ENCODE measurements at places on chromosomes 7 and 10.

DNA sequence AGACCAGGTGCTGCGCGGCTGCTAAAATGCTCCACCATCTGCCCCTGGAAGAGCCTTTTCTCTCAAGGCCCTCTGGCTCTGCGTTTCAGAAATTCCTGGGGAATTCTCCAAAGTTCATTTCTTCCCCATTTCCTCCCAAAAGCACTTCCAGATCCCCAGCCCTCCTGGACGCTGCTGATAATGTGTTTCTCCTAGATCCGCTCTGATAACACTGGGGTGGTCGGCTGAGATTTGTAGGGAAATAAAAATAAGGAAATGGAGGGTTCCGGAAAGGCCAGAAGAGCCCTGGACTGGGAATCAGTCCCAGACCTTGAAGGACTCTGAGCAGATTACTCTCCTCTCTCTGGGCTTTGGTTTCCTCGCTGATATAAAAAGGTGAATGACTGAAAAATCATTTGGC is 28.1 kb downstream of the COL13A1 start:
- DNase-seq: no peak

DNA sequence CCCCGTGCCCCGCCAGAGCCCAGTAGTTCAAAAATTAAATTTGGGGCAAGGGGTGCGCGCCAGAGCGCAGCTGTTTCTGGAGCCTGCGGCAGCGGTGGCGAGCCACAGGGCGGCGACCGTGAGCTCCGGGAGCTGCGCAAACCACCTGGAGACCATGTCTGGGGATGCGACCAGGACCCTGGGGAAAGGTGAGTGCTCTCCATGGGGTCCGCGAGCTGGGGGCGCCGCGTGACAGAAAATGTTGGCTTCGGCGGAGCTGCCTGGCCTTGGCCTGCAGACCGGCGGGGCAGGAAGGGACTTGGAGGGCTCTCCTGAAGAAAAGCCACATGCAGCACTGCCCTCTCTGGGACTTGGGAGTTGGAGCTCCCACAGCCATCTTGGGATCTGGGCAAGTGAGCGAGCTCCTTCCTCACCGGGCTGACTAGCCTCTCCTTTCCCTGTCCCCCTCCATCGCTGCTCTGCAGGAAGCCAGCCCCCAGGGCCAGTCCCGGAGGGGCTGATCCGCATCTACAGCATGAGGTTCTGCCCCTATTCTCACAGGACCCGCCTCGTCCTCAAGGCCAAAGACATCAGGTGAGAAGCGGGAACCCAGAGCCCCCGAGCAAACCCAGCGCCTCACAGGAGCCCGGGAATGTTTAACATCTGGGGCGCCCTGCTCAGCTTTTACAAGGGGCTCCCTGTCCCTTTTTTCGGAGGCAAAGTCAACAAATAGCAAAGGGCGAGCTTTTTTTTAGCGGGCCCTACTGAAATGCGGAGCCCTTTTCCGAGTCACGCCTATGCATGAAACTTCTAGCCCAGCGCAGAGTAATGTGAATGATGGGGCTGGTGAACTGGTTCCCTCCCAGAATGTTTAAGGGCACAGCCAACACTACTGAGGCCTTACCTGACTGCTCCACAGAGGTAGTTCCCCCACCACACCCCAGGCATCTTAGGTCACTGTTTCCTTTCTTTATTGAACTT is 6.1 kb downstream of the GSTO2 start:
- peak; percentile 56 for DNase-seq

DNA sequence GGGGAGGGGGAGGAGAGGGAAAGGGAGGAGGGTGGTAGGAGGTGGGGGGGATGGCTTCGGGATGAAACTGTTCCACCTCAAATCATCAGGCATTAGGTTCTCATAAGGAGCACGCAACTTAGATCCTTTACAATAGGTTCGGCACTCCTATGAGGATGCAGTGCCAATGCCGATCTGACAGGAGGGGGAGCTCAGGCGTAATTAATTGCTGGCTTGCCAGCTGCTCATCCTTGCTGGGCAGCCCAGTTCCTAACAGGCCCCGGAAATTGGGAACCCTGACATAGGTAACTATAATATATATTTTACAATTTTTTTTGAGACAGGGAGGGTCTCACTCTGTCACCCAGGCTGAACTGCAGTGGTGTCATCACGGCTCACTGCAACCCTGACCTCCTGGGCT is 118.8 kb upstream of the SFMBT2 start:
- DNase-seq: no peak

GRCh38 chr10:24262929-24263590 is 54.1 kb downstream of the KIAA1217 start:
- no peak for DNase-seq

Data from stimulated activated CD4-positive, alpha-beta T cell treated with anti-CD3 and anti-CD28 coated beads, Interleukin-12 subunit alpha, Interleukin-12 subunit beta, amount 100 ng/mL, for 4 hours (primary cell).